ENCODE measurements at places on chromosomes 12 and 14. TPM values are rescaled to one million over a fixed set of nuclear protein-coding genes. Genes with fewer than 3 reads are reported as not detected.
A peak's percentile ranks its signal among the peaks of the same experiment; 100 is the strongest.

- DNase-seq = no peak
Measured at GRCh38 chr14:24508155-24508840, at the start of gene CMA1. Gene CMA1 (minus strand): TSS chr14:24508265. CDS start chr14:24508235, 30 bp downstream.

DNA sequence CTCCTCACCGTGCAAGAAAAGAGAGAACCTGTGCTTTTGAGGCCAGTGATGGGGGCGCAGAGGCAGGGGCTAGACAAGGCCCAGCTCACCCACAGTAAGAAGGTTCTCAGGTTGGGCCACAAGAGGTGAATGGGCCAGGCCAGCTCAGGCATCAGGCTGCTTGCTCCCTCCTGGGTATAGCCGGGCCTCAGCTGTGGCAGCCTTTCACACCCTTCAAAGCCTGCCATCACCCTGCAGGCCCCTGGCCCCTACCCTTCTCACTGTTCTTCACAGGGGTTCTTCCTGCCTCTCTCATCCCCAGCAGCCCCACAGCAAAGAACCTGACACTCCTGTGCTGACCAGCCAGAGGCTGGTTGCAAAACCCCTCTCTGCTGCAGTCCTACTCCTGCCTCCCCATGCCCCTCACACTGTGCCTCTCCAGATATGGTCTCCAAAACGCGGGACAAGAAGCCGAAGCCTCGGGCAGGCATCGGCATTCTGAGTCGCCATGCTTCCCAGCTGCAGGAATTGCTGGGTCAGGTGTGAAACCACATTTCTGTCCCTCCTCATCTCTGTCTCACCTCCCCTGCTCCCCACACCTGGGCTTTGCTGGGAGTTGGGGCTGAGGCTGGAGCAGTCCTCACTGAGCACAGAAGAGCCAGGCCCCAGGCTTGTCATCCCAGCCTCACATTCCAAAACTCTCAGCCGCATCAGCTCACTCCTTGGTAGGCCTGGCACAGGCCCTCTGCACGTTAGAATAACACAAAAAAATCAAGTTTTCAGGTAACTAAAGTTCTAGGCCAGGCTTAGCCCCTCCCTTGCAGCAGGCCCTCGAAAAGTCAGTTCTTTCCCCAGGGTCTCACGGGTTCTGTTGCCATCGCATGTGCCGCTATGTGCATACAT is 6.9 kb upstream of the FAIM2 start:
- DNase-seq = no peak

- peak; percentile 42 for DNase-seq
Measured at GRCh38 chr12:124744659-124745464, 118.8 kb downstream of the SCARB1 start.

DNA sequence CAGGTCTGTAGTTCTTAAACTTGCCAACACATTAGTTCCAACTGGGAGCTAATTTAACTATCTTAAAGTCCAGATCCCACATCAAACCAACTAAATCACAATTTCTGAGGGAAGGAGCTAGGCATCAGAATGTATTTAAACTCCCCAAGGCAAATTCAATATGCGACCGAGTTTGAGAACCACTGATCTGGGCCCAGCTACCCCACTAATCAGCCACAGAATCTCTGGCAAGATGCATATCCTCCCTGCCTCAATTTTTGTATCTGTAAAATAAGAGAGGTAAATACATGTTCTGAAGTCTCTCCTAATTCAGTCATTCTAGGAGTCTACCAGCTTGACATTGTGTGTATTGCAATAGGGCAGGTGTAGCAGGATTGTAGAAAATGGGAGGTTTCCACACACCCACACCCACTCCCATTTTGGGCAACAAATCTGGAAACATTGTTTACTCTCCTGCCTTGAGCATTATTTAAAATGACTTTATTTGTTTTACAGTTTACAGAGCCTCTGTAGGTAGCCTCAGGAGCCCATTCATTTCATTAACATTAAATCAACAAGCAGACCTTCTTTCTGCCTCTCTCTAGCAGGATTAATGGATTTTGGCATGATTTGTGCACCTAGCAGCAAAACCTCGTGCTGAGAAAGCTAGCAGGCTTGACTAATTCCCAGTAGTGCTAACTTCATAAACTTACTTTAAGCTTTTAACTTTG is 15.6 kb downstream of the LGR5 start:
- no peak for DNase-seq

GRCh38 chr12:46982629-46983392 is 96.6 kb upstream of the PCED1B start:
- DNase-seq = no peak

- no peak for DNase-seq
Measured at GRCh38 chr12:42213023-42213422, 25.0 kb downstream of the YAF2 start.

PFKM gene
- total RNA-seq = 5.4 TPM

PRKAB1 gene
- total RNA-seq = 13.0 TPM

SOX5 gene
- total RNA-seq = 32.2 TPM

SLC6A12 gene
- 72.6 TPM for total RNA-seq
